ENCODE measurements at places on chromosomes 2 and 18. TPM values are rescaled to one million over a fixed set of nuclear protein-coding genes. Genes with fewer than 3 reads are reported as not detected.
A peak's percentile ranks its signal among the peaks of the same experiment; 100 is the strongest.

Gene PSTPIP2
- total RNA-seq: 0.42 TPM

DNA sequence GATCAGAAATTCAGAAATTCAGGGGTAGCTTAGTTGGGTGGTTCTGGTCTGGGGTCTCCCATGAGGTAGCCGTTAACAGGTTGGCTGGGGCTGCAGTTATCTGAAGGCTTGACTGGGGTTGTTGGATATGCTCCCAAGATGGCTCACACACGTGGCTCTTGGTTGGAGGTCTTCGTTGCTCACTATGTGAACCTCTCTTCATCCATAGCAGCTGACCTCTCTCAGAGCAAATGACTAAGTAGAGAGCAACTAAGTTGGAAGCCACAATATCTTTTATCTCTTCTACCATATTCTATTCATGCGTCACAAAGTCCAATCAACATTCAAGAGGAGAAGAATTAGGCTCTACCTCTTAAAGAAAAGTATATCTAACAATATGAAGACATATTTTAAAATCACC lies 38.7 kb upstream of the SERTAD2 start:
- DNase-seq: no peak

GRCh38 chr18:3447068-3447894 lies 2.7 kb upstream of the TGIF1 start:
- DNase-seq: peak; percentile 43

DNA sequence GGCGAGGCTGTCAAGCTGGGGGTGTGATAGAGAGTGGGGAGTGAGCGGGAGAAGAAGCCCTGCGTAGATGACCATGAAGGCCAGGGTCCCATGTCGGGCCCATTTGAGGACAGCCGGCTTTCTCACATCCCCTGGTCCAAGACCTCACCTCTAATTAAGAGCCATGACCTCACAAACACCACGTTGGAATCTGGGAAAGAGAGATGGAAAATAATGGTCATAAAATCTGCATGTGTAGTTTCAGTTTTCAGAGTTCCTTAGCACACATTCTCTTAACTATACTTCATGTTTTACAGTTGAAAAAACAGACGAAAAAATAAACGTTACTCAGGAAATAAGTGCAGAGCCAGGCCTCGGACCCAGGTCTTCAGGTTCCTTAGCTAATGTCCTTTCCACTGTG lies 244.8 kb upstream of the SIX2 start:
- no peak for DNase-seq

- DNase-seq: peak; percentile 2
Measured at GRCh38 chr2:133175926-133176325, 392.3 kb downstream of the NCKAP5 start.

DNA sequence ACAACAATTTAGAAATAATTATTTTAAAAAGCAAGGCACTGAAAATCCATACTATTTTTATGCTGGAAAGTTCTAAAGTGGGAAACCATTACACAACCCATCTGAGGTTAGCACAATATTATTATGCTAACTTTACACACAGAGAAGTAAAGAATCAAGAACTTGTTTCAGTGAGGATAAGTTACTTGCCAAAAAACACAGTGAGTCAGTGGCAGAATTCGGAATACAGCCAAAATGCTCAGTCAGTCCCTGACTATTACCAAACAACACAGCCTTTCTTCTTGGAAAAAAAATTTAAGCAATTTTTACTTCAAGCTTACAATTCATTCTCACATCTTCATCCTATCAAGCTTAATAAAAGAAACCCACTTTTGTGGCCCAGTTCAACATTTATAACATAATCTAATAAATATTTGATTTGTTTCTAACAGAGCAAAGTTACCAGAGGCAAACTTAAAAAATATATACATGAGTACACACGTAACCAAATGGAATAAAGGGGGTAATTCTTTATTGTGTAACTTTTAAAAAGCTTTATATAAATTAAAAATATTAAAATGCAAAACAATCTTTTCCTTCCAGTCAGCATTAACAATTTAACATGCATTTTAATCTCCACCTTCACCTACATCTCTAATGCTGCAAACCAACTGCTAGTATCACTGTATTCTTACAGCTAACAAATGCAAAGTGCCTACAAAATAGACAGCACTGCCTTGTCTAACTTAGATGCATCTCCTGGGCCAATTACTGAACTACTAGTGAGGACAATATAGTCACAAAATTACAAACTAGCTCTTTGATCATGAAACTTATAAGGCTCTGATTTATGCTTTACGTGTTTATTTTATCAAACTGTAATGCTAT lies 55.2 kb downstream of the CCDC88A start:
- DNase-seq: no peak

- peak; percentile 74 for DNase-seq
Measured at GRCh38 chr2:110873056-110873502, 140.7 kb downstream of the ACOXL start.

DNA sequence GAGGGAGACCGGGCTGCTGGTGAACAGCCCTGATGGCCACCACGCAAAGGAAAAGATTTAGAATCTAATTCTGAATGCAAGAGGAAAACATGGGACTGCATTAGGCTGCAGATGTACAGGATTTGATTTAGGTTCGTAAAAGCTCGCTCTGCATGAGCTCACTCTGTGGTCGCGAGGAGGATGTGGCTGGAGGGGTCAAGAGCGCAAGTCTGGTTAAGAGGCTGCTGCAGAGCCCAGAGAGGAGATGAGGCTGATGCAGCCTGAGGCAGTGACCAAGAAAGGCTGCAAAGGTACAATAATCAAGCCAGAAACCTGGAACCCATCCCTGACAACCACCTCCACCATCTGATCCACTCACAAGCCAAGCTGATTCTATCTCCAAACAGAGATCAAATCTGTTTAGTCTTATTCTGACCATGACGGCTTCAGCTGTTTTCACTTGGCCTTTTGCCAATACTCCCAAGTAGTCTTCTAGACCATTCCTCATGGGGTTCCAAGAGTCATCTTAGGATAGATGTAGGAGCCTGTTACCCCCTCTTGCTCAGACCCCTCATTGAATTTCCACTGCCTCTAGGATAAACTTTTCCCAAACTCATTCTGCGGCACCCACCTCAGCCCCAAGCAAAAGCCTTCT lies 58.9 kb upstream of the ARL4C start:
- DNase-seq: no peak
